Activated CD4-positive, alpha-beta T cell treated with anti-CD3 and anti-CD28 coated beads, Interleukin-2, amount 50 U/mL, for 4 hours (primary cell): ENCODE measurements at places on chromosomes 2 and 18.

DNA sequence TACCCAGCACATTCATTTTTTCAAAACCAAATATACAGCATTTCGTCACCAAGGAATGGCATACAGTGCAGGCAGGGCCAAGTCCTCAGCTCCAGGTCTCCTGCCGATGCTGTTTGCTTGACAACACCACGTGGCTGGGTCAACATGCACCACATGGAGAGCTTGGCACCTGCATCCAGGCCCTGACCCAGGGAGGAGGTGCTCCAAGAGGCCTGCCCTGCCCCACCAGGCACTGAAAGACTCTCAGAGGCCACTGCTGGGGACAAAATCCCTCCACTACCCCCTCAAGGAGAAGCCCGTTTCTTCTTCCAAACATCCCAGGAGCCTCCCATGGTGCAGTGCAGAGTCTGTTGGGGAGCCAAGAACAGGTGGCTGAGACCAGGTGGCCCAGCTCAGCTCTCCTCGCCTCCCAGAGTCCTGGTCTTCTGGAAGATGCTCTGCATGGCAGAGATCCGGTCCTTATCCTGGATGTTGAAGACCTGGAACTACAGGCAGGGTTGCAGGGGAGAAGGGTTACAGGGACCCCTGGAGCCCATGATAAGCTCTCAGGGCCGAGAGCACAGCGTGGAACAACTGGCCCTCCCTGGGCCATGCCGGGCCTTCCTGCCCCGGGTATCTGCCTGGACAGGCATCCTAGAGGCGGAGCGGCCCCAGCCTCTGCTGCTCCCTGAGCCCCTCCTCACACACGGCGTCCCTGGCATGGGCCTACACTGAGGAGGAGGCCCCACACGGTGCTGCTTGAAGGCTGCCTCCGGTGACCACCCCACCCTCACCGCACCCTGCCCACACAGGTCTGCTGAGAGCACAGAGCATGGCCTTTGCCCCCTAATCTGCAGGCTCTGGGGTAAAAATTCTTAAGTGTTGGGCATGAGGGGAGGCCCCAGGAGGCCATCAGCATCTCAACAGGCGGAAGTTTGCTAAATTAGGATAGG lies 9.0 kb downstream of the MAB21L4 start:
- DNase-seq, result no peak

DNA sequence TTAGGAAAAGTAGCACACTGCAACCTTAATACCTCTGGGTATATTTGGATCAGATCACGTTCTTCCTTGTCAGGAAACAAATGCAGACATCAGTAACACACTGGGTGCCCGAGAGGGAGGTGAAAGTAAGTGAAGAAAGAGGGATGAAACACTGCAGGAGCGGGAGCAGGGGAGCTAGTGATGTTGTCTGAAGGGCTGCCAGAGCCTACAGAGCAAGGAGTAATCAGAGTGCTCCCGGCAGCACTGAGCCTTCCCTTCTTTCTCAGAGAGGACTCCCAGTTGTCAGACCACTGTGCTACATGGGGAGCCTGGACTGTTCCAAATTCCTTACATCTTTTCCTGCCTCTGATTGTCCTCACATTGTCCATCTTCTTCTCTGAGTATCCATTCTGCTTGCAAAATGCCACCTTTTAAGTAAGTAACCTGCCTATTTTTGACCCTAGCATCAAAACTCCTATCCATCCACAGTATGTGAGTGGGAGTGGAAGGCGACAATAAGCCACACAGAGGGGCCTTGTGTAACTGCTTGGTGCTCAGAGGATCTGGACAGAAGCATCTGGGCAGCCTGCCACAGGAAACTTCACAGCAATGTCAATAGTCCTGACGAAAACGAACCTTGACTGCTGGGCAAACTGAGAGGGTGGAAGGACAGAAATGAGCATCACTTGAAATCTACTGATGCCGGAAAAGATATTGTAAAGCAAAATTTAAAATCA lies 10.8 kb upstream of the NAB1 start:
- DNase-seq, result no peak

DNA sequence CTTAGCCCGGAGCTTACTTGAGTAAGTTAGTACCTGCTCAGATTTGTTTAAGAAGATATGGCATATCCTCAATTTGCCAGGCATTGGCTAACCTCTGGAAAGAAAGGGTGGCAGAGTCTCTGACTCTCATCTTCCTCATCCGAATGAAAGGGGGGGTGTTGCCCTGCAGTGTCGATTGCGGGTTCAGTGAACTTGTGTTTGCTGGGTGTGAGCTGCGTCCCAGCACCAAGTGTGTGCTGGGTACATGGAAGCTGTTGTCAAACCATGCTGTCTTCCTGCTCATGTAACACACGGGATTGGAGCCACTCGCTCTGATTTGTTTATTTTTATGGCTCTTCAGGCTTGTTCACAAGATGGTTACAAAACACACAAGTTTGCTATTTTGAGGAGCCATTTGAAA lies 171.4 kb upstream of the PXDN start:
- no peak for DNase-seq

GRCh38 chr18:524466-524865 lies 24.0 kb upstream of the COLEC12 start:
- no peak for DNase-seq

GRCh38 chr18:199214-199613 lies 40.9 kb downstream of the USP14 start:
- DNase-seq, result no peak

GRCh38 chr2:42937171-42937875 lies 144.9 kb upstream of the HAAO start:
- no peak for DNase-seq

DNA sequence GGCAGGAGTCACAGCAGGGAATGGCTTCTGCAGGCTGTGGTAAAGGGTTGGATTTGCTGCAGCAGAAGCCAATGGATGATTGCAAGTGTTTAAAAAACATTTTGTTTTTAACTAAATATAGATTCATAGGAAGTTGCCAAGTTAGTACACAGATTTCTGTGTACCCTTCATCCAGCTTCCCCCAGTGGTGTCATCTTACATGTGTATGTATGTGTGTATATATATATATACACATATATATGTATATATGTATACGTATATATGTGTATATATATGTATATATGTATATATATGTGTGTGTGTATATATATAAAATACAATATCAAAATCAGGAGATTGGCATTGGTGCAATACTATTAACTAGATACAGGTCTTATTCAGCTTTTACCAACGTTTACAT lies 19.2 kb upstream of the FAM124B start:
- no peak for DNase-seq

GRCh38 chr2:128452536-128453530 lies 134.2 kb upstream of the HS6ST1 start:
- no peak for DNase-seq

GRCh38 chr2:178177066-178177679 lies 17.1 kb upstream of the OSBPL6 start:
- no peak for DNase-seq
